ENCODE measurements at places on chromosomes 3 and 15. TPM values are rescaled to one million over a fixed set of nuclear protein-coding genes. Genes with fewer than 3 reads are reported as not detected.

Gene SAMMSON
- total RNA-seq = not detected

Gene EAF1
- total RNA-seq = 24.9 TPM

Gene ZPLD1
- total RNA-seq = not detected

Gene CMTM8
- total RNA-seq = 5.0 TPM

Gene UACA
- 3.9 TPM for total RNA-seq

Gene ARPIN
- not detected for total RNA-seq

Gene TRIM71
- total RNA-seq = 0.10 TPM

Gene PDCD6IP
- 147 TPM for total RNA-seq

Gene CHRM5
- total RNA-seq = not detected

Gene CLDN11
- total RNA-seq = not detected

- no peak for DNase-seq
These were observed 73.1 kb upstream of the PIAS1 start for GRCh38 chr15:67980773-67981685.

DNA sequence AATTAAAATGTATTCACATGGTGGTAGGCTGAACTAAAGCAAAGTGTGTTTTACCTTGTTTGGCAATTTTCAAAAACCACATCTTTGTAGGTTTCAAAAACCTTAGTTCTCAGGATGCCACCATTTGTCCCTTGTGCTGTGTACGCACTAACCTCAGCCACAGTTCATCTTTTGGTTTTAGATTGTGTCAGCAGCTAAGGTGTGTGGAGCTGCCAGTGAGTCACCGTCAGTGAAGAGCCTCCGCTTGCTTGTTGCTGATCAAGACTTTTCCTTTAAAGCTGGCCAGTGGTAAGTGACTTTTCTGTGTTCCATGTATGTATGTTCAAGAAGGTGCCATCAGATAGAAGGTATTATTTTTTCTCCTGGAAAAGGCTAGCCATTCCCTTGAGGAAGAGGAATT lies 21.1 kb downstream of the OXNAD1 start:
- DNase-seq = peak; percentile 74

GRCh38 chr15:101066501-101067408 lies 147.6 kb downstream of the LRRK1 start:
- DNase-seq = no peak

DNA sequence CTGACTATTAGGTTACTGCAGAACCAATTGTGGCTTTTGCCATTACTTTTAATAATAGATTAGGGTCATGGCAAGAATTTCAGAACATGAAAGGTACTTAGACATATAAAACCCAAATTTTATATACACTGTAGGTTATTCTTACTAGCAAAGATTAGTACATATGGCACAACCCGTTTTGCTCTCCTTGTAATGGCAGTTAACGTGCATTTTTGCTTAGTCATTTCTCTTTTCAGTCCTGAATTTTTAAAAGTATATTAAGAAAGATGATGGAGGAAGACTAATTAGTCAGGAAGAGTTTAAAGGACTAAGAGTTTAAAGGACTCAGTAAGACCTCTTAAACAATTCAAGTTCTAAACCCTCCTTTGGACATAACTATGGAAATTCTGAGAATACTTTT lies 114.0 kb downstream of the PEAK1 start:
- DNase-seq = no peak

DNA sequence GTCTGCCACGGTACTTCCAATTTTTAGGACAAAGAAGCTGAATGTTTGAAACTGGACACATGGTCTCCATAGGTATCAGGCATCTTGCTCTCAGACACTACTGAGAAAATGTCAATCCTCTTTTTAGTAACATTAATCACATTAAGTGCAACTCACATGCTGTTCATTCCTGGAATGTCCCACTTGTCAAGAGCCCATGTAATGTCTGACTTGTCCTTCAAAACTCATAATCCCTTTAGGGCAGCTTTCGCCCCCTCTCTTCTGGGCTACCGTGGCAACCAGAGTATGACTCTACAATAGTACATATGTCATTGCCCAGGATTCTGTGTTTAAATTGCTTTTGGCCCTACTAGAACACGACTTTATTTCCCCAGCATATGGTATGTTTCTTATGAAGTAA lies 12.3 kb downstream of the NUDT16 start:
- DNase-seq = no peak

DNA sequence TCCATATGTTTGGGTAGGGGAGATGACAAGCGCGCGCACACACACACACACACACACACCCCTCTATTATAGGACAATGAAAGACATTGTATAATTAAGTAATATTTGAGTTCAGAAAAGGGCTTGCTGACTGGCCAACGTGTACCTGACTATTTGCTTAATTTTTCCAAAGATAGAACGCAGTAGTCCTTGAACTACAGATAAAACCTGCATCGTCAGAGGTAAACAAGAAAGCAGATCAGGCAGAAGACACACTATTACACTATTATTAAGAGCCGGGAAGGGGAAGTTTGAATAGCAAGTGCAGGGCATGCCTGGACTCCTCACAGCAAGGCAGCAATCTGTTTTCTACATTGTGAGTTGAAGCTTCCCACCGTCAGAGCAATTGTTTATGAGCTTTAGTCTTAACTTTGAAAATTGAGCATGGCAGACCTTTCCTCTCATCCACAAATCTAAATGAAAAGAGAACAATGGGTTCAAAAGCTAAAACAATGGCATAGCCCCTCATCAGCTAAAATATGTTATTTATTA lies 427.7 kb downstream of the GABRG3 start:
- no peak for DNase-seq

GRCh38 chr15:78808550-78808949 lies 2.7 kb downstream of the ADAMTS7 start:
- DNase-seq = peak; percentile 23

DNA sequence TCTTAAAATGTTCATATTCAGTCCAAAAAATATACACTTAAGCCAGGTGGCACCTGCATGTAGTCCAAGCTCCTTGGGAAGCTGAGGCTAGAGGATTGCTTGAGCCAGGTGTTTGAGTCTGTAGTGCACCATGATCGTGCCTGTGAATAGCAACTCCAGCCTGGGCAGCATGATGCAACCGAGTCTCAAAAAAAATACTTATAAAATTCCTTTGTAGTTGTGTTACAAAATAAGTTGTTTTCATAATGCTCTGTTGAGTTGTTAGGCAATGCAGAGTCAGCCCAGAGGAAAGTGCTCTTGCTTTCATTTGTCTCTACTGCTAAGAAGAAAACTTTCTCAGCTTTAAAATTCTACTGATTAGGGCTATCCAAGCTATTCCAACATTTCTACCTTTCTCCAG lies 442.8 kb upstream of the ARRDC4 start:
- DNase-seq = no peak

GRCh38 chr15:70030851-70031250 lies 66.9 kb downstream of the TLE3 start:
- DNase-seq = no peak

DNA sequence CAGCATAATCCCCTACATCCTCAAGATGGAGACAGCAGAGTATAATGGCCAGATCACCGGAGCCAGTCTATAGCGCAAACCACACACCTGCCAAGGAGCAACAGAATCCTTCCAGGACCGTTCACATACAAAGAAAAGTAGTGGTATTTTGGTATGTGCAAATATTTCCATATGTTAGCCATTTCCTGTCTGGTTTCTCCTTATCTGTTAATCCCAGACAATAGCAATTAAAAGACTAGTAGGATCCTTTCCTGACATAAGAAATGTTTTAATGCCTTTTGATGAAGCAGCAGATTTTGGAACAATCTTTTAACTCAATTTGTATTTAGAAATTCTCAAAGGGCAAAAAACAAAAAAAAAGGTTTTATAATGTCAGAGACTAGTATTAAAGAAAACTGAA lies 22.2 kb downstream of the MRPS25 start:
- no peak for DNase-seq

DNA sequence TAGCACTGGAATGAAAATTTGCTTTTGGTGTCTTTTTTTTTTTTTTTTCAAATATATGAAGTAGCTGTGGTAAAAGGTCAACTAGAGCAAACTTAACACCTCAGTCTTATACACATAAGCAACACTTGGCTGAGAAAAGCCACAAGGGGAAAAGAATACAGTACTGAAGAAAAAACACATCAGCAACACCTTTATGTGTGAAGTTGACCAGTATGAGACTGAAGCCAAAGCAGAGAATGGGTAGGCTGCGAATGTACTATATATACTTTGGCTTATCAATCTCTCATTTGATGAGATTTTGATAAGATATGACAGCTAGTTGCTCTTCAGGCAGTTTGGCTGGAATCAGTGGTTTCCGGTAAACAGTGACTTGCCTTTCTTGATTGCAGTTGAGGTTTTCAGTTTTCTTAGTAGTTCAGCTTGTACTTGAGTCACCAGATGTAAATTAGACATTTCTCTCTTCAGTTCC lies 22.0 kb upstream of the ZCWPW2 start:
- peak; percentile 19 for DNase-seq

DNA sequence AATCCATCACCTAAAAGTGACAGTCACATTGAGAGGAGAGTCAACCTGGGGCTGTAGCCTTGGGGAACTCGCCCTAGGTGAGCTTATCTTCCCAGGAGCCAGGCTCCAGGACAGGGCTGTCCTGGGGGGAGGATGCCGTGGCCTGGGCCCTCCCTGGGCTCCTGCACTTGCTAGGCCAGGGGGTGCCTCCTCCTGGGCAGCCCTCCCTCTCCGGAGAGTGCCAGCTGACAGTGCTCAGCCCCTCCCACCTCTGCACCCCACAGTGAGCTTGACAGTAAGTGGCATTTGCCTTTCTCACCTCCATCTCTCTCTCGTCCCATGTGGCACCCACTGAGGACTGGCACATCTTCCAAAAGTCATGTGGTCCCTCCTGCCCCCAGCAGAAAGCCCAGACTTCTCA lies 19.1 kb downstream of the UROC1 start:
- no peak for DNase-seq

DNA sequence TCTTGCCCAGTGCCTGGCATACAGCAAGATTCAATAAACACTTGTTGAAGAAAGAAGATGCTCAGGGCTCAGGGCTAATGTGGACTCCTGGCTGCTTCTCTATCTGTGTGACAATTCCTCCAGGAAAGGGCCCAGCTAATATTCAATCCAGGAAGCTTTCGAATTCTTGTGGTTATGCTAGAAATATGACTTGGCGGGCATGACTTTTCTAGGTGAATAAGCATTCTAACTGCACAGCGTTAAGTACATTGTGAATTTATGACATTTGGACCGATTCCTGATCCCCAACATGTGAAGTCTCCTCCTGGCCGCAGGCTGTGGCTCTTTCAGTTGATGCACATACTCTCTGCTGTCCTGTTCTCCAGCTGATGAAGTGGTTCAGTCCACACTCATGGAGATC lies 117.0 kb downstream of the IMPG2 start:
- DNase-seq = no peak

GRCh38 chr15:60120100-60120499 lies 116.0 kb downstream of the FOXB1 start:
- no peak for DNase-seq

DNA sequence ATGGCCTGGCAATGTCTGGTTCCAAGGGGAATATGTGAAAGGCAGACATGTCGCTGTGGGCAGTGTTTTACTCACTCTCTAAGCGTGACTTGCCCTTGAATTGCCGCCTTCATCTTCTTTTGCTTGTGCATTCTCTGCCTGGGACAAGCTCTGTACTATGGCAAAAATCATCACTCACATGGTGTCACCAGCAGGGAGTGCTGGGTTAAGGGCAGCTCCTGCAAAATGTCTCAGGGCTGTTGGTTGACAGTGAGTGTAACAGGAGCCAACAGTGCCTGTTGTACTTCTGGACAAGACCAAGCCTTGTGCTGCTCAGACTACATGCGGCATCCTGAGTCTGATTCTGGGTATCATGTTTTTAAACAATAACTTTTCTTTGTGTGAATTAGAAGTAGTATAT lies 45.3 kb upstream of the KY start:
- DNase-seq = no peak

DNA sequence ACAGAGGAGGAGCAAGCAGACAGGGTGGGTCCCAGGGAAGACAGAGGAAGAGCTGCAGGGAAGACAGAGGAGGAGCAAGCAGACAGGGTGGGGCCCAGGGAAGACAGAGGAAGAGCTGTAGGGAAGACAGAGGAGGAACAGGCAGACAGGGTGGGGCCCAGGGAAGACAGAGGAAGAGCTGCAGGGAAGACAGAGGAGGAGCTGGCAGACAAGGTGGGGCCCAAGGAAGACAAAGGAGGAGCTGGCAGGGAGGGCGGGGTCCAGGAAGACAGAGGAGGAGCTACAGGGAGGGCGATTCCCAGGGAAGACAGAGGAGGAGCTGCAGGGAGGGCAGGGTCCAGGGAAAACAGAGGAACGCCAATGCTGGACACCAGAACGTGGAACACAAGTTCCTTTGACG lies 66.5 kb downstream of the PLXNA1 start:
- DNase-seq = no peak

DNA sequence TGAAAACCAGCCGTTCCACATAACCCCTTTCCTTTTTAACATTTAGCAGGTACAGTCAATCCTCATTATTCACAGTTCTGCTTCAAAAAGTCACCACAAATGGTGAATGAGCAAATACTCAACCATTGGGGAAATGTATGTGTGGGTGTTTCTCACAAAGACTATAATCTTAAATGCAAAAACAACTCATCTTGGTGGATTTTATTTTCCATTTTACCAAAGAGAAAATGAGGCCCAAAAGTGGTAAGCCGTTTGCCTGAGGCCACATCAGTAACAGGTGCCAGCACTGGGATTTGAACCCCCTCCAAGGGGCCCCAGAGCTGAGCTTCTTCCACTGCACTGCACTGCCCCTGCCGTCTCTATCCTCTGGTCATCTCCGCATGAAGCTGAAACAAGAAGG lies 208.8 kb downstream of the OSBPL10 start:
- DNase-seq = no peak

GRCh38 chr3:18562364-18563154 lies 137.4 kb upstream of the SATB1 start:
- no peak for DNase-seq

DNA sequence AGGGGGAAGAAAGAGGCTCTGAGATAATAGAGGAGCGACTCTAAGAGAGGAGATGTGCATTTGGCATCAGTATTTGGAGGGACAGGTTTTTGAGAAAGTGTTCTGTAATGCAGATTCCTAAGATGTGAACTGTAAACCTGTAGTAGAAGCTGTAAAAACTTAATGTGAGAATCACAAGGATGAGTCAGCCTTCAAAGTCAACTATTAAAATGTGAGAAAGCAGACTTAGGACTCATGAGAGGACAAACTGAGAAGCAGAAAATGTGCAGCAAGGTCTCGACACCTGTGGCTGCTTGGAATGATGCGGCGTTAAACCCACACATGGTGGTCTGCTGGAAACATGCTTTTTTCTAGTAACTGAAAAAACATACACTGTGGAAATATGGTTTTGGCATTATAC lies 36.0 kb downstream of the USP13 start:
- DNase-seq = no peak

GRCh38 chr3:34183611-34184340 lies 385.3 kb downstream of the PDCD6IP start:
- no peak for DNase-seq

GRCh38 chr3:153513236-153513635 lies 351.2 kb downstream of the RAP2B start:
- no peak for DNase-seq

All from activated naive CD8-positive, alpha-beta T cell treated with anti-CD3 and anti-CD28 coated beads for 36 hours (primary cell).